Fibroblast of skin of left quadriceps (primary cell): ENCODE measurements at places on chromosomes 5 and 9.

DNA sequence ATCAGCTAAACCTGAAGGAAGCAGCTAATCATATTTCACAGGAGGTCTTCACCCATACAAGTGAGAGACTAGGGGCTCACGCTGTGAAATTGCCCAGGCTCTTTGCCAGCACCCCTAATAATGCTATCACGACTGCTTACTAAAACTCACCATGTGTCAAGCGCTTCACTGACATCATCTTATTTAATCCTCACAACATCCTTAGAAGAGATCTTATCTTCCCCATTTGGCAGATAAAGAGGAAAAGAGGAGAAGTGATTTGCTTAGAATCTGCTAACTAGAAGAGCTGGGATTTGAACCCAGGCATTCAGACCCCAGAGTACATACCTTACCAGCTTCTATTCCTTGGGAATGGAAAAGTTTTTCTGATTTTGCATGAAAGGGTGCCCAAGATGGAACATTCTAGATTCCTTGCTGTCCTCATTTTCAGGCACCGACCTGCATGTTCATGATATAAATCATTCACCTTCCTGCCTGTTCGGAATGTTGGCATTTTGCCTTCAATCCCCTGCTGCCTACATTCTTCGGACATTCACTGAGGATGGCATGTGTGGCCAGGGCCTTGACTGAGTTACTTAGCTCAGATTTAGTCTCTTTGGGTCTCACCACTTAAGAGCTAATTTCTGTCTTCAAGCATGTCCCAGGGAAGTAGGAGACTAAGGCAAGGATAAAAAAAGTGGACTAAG lies 88.1 kb downstream of the SH3TC2 start:
- no peak for DNase-seq

GRCh38 chr9:89837162-89837933 lies 232.5 kb downstream of the GADD45G start:
- DNase-seq: no peak

- no peak for DNase-seq
Observed at GRCh38 chr9:77649109-77649812, 1.1 kb upstream of the GNA14 start.

GRCh38 chr5:2656206-2656605 lies 95.3 kb downstream of the IRX2 start:
- DNase-seq: peak; percentile 69

- DNase-seq: no peak
Observed at GRCh38 chr5:143001764-143002351, 231.7 kb downstream of the ARHGAP26 start.

GRCh38 chr9:16342246-16343020 lies 528.0 kb downstream of the BNC2 start:
- DNase-seq: no peak

- no peak for DNase-seq
Observed at GRCh38 chr9:100774962-100775361, 197.1 kb downstream of the CAVIN4 start.

DNA sequence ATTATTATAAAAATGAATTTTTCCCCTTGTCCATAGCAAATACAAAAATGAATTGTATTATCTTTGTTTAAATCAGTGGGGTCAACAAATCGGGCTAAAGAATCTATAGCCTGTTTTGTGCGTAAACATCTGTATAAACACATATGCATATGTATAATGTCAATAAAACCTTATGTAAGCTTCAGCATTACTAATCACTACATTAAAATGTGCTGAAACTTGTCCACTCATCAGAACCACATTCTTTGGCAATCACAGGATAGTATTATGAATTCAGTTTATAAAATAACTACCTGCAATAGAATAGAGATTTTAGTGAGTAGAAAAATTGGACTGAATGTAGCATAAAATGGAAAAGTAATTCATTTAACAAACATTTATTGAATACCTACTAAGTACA lies 30.6 kb downstream of the RGMB start:
- no peak for DNase-seq

DNA sequence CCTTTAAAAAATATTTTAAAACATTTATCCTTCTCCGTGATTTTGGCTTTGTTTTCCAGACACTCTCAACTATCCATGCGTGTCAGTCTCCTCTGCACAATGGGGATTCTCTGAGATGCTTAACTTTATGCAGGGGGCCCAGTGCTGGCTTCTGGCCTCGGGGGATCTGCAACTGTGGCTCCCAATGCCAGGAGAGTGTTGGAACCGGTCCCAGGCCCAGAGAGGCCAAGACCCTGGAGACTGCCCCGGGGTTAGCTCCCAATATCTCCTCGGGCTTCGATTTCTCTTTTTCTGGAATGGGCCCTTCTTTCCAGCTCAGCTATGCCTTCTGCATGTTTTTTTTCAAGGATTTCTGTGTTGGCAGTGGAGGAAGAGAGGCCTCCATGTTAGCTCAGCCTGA lies 20.1 kb upstream of the SARDH start:
- DNase-seq: no peak

DNA sequence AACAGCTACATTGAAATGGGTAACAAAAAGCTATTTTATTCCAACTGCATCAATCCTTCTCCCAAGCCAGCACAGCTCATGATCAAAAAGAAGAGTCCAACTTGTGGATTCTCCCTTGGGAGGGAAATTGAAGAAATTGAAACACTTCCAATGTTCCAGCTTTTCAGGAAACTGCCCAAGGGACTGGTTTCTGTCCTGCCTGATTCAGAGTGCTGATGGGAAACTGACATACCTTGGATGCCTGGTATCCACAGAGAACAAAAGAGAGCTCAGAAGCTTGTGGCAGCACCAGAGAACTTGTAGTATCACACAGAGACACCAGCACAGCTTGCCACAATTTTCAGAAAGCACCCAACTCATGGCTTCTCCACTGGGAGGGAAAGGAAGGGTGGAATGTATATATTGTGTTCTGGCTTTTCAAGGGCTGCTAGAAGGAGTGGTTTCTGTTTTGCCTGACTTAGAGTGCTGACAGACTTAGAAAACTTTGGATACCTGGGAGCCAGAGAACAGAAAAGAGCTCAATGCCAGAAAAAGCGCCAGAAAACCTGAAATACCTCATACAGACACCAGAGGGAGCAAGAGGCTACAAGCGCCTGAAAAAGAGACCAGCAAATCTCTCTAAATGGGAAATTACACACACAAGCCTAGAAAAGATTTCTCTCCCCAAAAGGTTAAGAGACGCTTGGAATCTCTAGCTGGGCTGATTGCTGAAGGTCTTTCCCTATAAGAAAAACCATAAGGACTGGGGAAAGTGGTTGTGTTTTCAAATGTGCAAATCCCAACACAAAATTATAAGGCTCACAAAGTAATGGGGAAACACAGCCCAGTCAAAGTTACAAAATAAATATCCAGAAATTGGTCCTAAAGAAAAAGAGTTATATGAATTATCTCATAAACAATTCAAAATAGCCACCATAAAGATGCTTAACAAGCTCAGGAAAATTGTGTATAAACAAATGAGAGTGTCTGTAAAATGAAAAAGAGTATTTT lies 178.8 kb downstream of the SPOCK1 start:
- peak; percentile 31 for DNase-seq

DNA sequence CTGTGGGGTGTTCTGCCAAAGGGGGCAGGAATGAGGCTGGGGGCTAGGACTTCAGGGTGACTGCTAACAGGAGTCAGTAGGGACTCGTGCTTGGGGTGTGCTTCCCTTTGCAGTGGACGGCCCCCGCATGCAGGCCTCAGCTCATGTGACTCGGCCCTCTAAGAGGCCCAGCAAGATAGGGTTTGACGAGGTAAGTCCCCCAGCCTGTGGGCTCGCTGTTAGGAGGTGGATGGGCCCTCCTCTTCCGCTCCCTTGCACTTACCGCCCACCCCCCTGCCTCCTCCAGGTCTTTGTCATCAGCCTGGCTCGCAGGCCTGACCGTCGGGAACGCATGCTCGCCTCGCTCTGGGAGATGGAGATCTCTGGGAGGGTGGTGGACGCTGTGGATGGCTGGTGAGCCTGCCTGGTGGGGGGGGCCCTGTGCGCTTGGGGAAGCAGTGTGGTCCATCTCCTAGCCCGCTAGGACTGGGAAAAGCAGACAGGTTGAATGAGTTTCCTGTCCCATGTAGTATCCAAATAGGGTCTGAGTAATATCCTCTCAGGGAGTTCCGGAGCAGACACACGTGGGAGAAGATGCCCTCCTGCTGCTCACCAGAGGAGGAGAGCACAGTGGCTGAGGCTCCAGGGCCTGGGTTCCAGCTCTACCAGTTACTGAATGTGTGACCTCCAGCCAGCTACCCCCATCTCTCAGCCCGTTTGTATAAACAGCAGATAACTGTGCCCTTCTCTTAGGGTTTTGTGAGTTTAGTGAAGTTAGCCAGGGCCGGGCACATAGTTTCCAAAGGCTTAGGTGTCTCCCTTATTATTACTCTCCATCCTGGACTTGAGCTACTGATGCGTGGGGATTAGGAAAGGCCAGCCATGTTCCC lies 8.2 kb downstream of the CERCAM start:
- no peak for DNase-seq

DNA sequence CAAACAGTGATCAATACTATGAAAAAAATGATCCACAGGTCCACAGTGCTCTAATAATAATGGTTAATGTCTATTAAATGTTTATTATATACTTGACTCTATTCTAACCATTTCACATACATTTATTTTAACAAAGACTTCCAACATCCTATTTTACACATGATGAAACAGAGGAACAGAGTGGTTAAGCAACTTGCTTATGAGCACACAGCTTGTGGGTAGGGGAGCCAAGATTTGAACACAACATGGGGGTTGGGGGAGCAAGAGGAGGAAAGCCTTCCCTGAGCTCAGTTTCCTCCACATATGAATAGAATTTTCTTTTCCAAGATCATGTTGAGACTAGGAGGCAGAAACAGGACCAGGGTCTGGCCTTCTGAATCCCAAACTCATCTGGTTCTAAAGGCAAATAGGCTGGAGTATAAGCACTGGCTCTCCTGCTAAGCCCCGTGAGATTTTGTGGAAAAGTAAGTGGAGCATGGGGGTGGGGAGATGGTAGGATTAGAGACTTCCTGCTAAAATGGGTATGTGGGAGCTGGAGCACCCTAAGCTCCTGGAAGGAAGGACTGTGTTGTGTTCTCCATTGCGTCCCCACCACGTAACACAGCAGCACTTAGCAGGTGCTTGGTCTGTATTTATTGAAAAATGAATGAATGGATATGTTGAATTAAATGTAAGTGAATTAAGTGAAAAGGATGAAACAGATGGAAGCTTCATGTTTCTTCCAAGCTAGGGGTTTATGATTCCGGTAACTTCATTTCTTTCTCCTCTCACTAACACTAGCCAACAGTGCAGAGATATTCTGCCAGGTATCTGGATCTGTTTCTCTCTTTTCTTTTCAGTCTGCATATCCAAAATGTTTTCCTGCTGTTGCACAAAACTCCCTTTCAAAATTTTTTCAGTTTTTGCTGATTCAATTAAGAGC lies 26.9 kb upstream of the GALNT10 start:
- DNase-seq: no peak

DNA sequence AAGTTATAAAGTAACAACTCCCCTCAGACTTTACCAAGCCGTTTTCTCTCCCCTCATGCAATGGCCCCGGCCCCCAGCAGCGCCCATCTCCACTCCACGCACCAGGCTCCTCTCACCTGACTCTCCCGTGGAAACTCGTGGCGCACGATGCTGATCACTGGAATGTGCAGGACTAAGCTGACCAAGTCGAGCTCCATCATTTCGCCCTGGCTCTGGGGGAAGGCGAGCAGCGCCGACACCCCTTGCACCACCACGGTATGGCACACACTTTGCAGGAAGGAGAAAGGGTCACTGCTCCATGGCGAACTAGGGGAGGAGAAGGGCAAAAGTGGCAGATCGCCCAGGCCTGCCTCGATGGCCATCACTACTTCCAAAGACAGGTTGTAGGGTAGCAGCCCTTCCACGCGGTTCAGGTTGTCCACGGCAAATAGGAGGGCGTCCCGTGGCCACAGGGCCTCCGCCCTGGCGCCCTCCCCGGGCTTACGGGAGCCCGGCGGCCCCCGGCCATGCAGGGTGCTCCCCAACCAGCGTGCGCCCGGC lies 1.2 kb downstream of the GRIN3A start:
- DNase-seq: no peak

DNA sequence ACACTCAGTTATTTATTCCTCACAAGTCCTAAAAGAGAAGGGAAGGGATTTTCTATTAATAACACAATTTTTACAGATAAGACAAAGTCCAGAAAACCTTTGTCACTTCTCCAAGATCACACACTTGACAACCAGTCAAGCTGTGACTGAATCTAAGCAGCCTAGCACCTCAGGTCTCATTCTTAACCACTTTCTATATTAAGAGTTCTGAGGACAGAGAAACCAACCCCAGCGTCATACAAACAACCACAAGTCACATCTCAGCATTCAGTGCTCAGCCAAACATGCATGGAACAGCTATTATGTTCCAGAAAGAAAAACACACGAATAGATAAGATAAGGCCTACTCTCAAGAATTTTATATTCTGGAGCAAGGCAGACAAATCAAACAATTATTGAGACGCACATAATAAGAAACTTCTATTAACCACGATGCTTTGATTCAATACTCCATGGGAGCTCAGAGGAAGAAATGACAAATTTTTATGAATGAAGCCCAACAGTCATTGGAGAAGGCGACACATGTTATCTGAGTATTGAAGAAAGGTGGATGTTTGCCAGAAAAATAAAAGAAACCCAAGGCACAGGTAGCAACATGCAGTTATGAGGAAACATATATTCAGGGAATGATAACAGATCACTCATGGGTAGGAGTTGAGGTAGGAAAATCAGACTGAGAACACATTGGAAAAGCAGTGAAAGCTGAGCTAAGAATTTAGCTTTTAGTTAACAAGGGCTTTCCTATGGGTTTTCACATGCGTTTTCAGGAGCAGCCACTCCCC lies 113.1 kb downstream of the HTR4 start:
- no peak for DNase-seq

- no peak for DNase-seq
Observed at GRCh38 chr9:124483481-124483880, 23.7 kb downstream of the NR5A1 start.

DNA sequence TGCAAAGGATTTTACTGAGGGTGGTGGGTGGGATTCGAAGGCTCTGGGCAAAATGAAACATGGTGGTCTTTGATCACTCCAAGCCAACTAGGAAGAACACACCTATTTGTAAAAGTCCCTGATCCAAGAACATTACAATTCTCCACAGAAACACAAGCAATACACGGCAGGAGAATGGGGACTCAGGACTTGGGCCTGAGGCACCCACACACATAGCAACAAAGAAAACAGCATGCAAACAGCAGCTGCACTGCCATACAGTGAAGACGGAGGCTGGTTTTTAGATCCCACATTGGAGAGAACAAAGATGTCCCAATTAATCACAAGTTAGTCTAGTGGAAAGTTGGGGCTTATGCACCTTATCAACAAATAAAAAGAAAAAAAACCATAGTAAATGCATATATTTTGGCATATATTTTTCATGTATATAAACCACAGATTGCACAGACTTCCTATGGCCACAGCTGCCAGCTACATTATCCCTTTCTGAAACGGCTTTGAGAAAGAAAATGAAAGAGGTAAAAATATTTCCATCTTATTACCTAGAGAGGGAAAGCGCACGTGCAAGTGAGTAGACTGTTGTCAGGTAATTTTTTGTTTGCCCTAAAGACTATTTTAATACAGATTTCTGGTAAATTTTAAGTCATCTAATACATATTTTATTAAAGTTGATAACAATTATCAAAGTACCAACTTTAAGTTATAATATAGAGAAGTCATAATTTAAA lies 410.9 kb downstream of the BNC2 start:
- no peak for DNase-seq
